Germinal center (tissue), 1 donor: ENCODE measurements at places on chromosomes 4 and X.

DNA sequence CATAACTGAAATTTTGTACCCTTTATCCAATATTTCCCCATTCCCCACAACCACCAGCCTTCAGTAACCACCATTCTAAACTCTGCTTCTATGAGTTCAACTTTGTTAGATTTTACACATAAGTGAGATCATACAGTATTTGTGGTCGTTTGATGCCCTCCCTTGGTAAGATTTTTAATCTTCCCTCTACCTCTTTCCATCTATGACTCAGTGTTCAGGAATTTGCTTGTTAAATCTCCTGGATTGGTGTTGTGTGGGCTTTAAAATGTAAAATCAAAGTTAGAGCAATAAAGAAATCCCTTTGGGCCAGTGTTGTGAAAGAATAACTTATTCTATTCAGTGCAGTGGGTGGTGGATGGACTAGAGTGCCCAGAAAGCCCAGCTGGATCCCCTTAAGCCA is 37.4 kb downstream of the SLC16A2 start:
- no peak for DNase-seq

GRCh38 chrX:3549411-3549911 is 164.0 kb downstream of the PRKX start:
- no peak for DNase-seq

- no peak for DNase-seq
Observed at GRCh38 chr4:52057196-52057595, 6.1 kb downstream of the SPATA18 start.

GRCh38 chr4:5389756-5390310 is 318.5 kb downstream of the EVC2 start:
- DNase-seq: no peak

GRCh38 chr4:13990596-13991589 is 363.4 kb upstream of the BOD1L1 start:
- no peak for DNase-seq

- no peak for DNase-seq
Observed at GRCh38 chr4:152258804-152259708, 276.8 kb downstream of the FBXW7 start.

GRCh38 chrX:144253356-144253755 is 369.5 kb downstream of the UBE2NL start:
- DNase-seq: no peak

DNA sequence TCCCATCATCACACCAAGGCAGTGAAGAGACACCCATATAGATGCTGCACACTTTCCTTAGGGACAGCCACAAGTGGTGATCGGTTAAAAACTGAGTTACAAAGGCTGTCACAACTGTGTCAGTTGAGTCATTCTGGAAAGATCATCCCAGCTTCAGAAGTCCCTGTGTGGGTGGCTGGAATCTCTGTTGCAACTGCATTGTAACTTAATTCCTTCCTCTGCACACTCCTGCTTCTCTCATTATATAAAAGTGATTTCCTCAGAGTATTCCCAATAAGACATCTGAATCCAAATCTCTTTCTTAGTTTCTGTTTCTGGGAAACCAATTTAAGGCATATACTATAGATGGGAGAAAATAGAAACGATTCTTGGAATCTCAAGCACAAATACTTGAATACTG is 88.1 kb downstream of the FSTL5 start:
- no peak for DNase-seq

DNA sequence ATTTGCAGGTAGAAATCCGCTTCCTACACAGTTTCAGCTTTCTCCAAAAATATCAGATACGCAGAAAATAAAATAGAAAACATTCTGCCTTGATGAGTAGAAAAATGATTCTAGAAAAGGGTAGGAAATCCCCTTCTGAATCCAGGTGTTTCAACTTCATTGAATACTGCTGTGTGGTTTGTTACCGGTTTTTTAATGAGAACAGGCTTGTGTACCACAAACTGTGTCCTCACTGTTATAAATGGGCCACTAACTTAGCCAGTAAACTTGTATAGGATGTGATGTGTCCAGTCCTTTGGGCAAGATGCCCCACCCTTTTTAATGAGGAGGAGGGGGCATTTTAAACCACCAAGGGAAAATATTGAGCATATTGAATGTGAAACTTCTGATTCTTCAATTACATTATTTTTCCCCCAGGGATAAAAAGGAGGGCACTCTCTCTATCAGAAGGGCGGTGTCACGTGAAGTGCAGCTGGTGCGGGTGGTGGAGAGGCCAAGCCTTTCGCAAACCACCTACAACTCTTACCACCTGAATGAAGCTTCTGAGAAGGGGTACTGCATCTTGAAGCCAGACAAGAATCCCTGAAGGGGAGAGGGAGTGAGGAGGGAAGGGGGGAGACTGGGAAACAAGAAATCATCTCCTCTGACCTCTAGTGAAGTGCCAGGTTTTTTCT is 4.5 kb downstream of the CXXC4 start:
- DNase-seq: no peak

DNA sequence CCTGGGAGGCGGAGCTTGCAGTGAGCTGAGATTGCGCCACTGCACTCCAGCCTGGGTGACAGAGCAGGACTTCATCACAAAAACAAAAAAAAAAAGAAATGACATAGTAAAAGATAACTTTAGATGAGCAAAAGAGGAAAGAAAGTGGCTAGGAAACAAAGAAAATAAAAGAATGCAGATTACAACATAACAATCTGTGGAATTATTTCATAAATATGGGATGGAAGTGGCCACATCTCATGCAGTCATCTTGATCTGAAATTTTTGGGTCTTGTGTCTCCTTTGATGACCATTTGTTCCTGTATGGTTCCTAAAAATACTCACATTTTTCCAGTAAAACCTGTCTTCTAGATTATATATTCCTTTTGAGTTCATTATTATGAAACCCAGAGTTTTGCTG is 271.4 kb downstream of the SPRY1 start:
- DNase-seq: no peak

DNA sequence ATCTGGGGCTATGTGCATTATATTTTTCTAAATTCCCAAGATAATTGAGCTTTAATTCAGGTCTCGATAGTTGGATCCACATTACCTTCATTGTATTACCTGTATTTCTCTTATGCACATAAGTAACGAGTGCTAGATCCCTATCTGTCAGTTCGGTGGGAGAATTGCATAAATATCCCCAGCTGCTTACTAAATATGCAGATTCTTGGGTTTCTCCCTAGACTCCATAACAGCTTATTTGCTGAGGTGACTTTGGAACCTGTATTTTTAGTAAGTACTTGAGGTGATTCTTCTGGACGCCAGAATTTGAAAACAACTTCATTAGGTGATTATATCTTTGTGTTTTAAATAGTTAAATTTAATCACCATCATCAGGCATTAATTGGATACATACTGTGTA is 15.0 kb downstream of the UGT8 start:
- no peak for DNase-seq

DNA sequence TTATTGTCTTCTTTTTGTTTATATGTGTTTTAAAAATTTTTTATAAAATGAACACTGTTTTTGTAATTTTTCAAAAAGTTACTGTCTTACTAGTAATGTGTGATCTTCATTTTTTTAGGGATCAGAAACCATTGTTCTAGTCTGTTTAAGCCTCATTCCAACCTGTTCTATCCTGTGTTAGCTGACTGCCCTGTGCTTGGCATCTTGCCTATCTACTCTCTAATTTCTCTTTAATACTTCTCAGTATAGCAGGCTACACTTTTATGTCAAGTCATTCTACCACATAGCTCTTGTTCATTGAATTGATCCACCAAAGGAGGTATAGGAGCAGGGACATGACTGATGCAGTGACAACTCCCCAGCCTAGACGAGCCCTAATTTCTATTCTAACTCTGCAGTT is 70.2 kb upstream of the PLS3 start:
- no peak for DNase-seq

DNA sequence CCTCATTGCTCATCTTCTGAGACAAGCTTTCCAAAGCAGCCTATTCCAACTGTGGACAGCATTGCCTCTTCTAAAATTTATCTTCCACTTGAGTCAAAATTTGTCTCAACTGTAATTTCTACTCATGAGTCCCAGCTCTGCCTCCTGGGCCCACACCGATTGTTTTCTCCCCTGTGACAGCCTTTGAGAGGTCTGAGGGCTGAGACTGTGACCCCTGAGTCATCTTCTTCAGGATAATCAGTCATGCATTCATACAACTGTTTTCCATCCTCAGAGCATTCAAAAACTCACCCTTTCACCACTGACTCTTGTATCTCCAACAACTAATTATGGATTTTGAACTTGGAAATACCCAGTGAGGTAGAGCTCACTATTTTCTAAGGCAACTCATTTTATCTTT is 228.1 kb downstream of the EDA2R start:
- DNase-seq: no peak

DNA sequence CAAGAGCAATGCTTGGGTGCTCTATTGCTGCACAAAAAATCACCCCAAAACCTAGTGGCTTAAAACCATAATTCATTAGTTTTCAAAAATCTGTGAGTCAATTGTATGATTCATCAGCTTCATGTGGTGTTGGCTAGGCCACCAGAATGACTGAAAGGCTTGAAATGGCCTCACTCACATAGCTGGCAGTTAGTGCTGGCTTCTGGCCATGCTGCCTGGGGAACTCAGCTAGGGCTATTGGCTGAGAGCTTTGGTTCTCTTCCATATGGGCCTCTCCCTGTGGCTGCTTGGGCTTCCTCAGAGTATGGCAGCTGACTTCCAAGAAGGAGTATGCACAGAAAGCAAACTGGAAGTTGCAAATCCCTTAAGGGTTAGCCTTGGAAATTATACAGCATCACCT is 3.1 kb upstream of the MTMR1 start:
- no peak for DNase-seq

DNA sequence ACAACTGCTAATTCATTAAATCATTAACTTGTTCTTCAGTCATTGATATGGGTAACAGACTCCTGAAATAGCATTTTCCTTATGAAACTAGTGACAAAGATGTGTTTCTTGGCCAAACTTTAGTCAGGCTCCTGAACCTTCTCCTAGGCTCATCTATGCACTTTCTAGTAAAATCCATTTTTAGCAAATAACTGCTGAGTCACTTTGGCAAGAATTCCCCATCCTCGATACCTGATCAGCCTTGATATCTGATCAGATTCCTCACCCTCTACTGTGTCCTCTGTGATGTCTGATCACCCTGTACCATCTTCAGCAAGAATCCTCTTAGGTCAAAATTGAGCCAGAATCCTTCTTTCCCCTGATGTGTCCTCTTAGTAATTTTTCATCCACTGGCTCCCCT is 161.2 kb upstream of the TAPT1 start:
- DNase-seq: no peak

- no peak for DNase-seq
Observed at GRCh38 chrX:110944311-110944750, 148.7 kb upstream of the CHRDL1 start.

- no peak for DNase-seq
Observed at GRCh38 chr4:38819569-38819968, 15.0 kb upstream of the TLR1 start.

GRCh38 chr4:3082925-3083515 is 8.5 kb downstream of the HTT start:
- no peak for DNase-seq

DNA sequence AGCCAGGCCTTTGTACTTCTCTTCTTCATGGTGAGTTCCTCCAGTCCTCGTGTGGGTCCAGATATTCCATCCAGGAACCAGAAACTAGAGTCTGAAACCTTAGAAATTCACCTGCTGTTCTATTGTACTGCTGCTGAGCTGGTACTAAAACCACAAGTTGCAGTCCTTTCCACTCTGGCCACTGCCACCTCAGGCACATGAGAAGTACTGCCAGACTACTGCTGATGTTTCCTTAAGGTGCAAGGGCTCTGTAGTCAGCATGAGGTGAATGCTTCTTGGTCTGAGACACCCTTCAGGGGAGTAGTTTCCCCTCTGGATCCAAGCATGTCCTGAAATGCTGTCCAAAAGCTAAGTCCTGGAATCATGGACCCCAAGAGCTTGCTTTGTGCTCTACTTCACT is 399.6 kb upstream of the CT83 start:
- no peak for DNase-seq

GRCh38 chr4:105415281-105415744 is 58.5 kb downstream of the PPA2 start:
- no peak for DNase-seq

DNA sequence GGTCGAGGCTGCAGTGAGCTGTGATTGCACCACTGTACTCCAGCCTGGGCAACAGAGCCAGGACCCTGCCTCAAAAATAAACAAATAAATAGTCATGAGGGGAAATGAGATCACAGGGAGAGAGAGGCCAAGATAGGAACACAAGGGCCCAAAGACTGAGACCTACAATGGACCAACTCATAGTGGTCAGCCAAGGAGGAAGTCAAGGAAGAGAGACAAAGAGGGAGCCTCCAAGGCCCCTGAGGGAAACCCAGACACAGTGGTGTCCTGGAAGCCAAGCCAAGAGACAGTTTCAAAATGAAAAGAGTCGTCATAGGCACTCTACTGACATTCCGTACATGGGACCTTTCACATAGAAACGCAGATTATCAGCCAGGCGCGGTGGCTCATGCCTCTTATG is 153.3 kb downstream of the BCOR start:
- DNase-seq: no peak

DNA sequence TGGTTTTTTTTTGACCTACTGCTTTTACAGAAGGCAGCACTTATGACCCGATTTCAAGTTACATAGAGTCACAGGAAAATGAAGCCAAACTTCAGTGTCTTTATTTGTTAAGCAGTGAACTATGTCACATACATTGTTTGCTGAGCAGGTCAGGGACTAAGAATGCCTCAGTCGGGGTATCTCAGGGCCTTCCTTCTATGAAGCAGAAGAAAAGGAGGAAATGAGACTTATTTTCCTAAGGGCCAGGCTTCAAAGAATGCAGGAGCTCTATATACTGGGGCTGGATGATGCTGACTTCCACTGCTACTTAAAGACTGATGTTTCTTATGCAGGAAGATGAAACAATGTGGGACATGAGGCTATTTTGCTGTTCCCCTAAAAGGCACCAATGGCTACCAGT is 558.4 kb upstream of the IGFBP7 start:
- DNase-seq: no peak

DNA sequence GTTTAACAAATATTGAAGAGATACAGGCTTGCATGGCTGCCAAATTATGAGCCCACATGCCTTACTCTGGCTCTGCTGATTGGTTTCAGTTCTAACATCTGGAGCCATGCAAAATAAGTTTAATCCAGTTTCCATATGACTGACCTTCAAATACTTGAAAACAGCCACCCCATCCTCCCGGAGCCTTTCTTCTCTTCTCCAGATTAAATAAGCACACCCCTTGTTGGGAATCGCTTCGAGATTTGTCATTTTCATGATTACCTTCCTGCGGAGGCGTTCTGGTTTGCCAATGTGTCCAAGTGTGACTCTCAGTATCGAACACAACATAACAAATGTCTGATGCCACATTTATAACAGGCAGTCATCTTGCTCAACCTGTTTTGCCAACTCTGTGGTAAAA is 101.6 kb upstream of the JADE1 start:
- no peak for DNase-seq
